ENCODE measurements at places on chromosomes 5 and 9. TPM values are rescaled to one million over a fixed set of nuclear protein-coding genes. Genes with fewer than 3 reads are reported as not detected.

POLR3G gene
- 7.7 TPM for total RNA-seq

SPINK4 gene
- not detected for total RNA-seq

JAK2 gene
- 7.2 TPM for total RNA-seq

NFIB gene
- 37.2 TPM for total RNA-seq

SPINK7 gene
- total RNA-seq, result 138 TPM

ZNG1A gene
- 24.2 TPM for total RNA-seq

FUT7 gene
- total RNA-seq, result 0.12 TPM

NLN gene
- total RNA-seq, result 16.0 TPM

FOXD4L3 gene
- total RNA-seq, result not detected

LCN15 gene
- total RNA-seq, result not detected

ABL1 gene
- total RNA-seq, result 28.4 TPM

LHX2 gene
- not detected for total RNA-seq

PDE6A gene
- 0.48 TPM for total RNA-seq

PCDHB12 gene
- 0.72 TPM for total RNA-seq

FBLL1 gene
- total RNA-seq, result not detected

VAV2 gene
- total RNA-seq, result 9.1 TPM

ADGRV1 gene
- 3.7 TPM for total RNA-seq

C5 gene
- 3.1 TPM for total RNA-seq

TMEM215 gene
- not detected for total RNA-seq

TMC1 gene
- total RNA-seq, result 3.3 TPM

SLC22A5 gene
- total RNA-seq, result 2.7 TPM

GMCL2 gene
- total RNA-seq, result not detected

NSA2 gene
- 39.6 TPM for total RNA-seq

IRX1 gene
- 1.1 TPM for total RNA-seq

PDE8B gene
- 0.12 TPM for total RNA-seq

S1PR3 gene
- total RNA-seq, result 2.2 TPM

IFNB1 gene
- total RNA-seq, result not detected

ATP6V0E1 gene
- 121 TPM for total RNA-seq

SLC9A3 gene
- total RNA-seq, result 1.6 TPM

HACD4 gene
- total RNA-seq, result 1.6 TPM

SEMA6A gene
- total RNA-seq, result 6.1 TPM

ADAMTS2 gene
- 3.5 TPM for total RNA-seq

C1QTNF3 gene
- total RNA-seq, result 1.2 TPM

IFNA13 gene
- total RNA-seq, result not detected

FRRS1L gene
- not detected for total RNA-seq

PCDHGB4 gene
- total RNA-seq, result 2.8 TPM

SLC46A2 gene
- total RNA-seq, result 0.44 TPM

NDOR1 gene
- total RNA-seq, result 8.6 TPM

SH3RF2 gene
- total RNA-seq, result 49.8 TPM

OMD gene
- total RNA-seq, result 0.40 TPM

All from esophagus mucosa (tissue), 1 donor.